GM06990 (cell line): ENCODE measurements at places on chromosomes 12 and 14.

- no peak for DNase-seq
These were observed 572.3 kb downstream of the PRKD1 start for GRCh38 chr14:29355331-29355730.

GRCh38 chr14:58364316-58364715 lies 31.4 kb upstream of the TOMM20L start:
- DNase-seq = no peak

GRCh38 chr12:118783703-118784102 lies 197.6 kb upstream of the SRRM4 start:
- no peak for DNase-seq

DNA sequence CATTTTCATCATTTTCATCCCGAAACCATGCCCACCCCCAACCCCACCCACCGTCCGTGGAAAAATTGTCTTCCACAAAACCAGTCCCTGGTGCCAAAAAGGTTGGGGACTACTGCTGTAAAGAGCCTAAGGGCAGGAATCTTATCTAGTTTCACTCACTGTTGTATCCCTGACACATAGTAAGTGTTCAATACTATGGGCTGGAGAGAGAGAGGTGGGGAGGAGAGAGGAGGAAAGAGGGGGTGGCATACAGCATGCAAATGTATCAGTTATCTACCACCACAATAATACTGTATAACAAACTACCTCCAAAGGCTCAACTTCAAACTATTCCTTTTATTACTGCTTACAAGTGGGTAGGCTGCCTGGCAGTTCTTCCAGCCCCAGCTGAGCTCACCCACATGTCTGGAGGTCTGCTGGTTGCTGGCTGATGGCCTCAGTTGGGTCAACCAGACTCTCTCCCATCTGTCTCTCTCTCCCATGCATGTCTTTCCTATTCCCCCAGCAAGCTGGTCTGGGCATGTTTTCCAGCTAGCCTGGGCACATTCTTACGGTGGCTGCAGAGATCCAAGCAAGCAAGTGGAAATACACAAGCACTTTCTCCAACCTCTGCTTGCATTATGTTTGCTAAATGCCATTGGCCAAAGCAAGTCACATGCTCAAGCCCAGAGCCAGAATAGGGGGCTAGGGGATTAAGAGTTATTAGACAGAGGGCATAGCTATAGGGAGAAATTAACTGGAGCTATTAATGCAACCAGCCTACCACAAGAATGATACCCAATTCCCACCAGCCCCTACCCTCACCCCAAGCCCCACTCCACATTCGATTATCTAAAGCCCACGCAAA lies 31.6 kb upstream of the FICD start:
- no peak for DNase-seq

- DNase-seq = no peak
These were observed 14.3 kb upstream of the PTGER2 start for GRCh38 chr14:52299692-52300278.

DNA sequence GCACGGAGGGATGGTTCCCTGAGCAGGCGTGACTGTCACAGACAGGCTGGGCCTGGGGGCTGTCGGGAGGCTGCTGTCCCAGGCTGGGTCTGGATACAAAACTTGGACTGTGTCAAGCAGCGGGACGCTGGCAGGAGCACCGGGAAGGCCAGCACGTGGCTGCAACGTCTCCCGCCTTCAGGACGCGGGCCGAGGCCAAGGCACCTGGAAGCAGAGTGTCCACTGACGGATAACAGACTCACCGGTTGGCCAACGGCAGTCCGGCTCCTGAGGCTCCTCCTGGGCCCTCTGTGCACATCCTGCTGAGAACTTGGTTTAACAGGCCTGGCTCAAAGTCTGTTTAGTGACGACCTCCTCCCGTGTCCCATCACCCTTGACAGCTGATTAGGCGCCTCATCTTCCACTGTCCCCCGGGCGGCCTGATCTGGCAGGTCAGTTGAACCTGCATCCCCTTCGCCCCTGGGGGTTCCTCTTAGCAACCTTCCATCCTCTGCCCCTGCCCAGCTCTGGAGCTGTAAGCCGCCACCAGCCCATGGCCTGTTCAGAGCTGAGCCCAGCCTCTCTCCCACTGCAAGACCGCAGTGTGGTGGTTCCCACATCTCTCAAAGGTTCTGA lies 2.5 kb downstream of the XRCC3 start:
- DNase-seq = no peak

- DNase-seq = no peak
These were observed 239.1 kb upstream of the ARID2 start for GRCh38 chr12:45490232-45490881.

DNA sequence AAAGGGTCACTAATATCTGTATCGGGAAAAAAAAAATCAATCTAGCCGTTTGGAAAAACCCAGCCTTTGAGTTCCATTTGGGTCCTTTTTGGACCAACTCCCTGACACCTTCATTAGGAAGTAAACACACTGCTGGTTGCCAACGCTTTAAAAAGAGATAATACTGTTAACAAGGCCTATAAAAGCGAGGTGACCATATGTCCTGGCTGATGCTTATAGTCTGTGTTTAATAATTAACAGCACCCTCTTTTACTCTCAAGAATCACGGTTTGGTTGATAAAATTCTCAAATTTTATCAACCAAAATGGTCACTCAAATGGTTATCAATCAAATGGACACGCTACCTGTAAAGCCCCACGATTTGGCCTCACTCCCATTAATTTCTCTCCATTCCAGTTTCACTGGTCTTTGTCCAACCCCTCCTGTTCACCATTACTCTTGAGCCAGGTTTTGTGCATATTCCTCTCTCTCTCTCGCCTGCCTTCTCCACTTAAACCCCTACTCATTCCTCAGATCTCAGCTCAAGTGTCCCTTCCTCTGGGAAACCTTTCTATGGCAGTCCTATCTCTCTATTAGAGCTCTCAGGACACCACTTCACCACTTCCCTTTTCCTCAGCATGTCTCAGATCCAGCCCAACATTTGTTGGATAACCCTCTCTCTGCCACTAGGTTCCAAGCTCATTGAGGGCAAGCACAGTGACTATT lies 9.5 kb downstream of the BTG1 start:
- no peak for DNase-seq

DNA sequence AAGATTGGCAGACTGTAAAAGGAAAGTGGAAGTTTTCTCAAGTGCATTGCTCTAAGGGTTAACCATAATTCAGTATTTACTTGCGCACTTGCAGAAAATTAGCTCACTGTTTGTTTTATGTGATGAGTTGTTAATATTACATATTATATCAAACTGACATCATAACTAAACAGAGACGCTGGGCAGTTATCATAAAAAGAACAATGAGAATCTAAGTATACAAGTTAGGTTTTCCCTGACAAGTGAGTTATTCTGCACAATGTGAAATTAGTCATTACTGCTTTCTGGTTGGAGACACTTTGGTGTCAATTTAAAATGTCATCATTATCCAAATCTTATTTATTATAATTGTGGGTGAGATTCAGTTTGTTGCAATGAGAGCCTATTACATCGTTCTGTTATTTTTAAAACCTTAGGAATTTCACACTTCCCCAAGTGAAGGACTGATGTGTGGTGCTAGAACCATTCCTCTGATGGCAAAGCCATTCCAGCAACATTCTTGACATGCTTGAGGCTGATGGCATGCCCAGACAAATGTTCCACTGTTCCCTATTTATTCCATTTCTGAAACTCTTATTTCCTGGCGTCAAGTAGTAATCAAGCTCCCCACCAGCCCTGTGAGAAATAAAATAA lies 90.1 kb upstream of the FLRT2 start:
- no peak for DNase-seq

GRCh38 chr14:24235804-24236688 lies 3.3 kb downstream of the GMPR2 start:
- DNase-seq = no peak

DNA sequence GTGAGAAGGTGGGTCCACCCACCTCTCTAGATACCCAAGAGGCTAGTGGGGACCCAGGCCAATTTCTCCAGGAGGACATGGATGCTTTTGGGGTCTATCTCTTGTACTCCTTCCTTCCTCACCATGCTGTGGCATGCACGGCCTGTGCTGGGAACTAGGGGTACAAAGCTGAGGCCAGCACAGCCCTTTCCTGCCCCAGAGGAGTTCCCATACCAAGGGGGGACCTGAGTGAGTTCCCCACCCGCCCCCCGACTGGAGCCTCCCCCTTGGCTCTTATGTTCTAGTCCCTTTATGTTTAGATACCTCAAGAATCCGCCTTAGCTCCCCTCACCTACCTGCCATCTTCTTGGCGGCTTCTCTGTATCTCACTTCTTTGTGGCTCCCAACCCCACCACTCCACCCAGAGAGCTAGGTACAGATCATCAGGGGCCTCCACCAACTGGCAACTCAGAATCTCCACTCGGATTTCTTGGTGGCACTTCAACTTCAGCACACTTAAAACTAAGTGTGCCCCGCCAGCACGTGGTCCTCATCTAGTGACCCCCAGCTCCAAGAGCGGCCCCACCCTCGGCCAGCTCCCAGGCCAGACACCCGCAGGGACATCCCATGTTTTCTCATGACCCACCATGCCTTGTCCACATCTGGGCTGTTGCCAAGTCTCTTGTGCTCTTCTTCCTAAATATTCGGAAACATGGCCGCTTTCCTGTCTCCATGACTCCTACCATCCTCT lies 115.2 kb upstream of the RTL1 start:
- DNase-seq = no peak

GRCh38 chr12:117470804-117471203 lies 109.4 kb upstream of the NOS1 start:
- DNase-seq = no peak

DNA sequence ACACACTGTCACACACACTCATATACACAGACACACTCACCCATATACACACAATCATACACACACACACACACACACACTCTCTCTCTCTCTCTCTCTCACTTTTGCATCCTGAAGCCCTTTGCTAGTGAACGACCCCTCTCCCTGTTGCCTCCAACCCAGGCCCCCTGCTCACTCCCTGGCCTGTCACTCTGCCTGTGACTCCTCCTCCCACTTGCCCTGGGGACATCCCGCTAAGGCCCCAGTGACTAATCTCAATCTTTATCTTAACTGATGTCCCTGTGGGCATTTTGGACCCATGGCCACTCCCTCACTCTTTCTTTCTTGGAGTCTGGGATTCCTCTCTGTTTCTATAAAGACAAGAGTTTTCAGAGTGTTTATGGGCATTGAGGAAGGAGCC lies 10.9 kb upstream of the DLK1 start:
- DNase-seq = no peak

GRCh38 chr14:30357791-30358190 lies 201.2 kb upstream of the G2E3 start:
- no peak for DNase-seq

- no peak for DNase-seq
These were observed 16.8 kb downstream of the OR4K1 start for GRCh38 chr14:19947413-19948090.

- no peak for DNase-seq
These were observed 304.4 kb downstream of the MED13L start for GRCh38 chr12:115973066-115973465.
